ENCODE measurements at places on chromosomes 5 and 9. TPM values are rescaled to one million over a fixed set of nuclear protein-coding genes. Genes with fewer than 3 reads are reported as not detected.

SEMA4D gene
- 1.9 TPM for total RNA-seq

CDKN2A gene
- 12.8 TPM for total RNA-seq

CARD9 gene
- 0.24 TPM for total RNA-seq

EQTN gene
- 0.27 TPM for total RNA-seq

SLC46A2 gene
- total RNA-seq = not detected

ADGRD2 gene
- total RNA-seq = 0.07 TPM

TMOD1 gene
- total RNA-seq = not detected

SGCD gene
- total RNA-seq = not detected

DNA sequence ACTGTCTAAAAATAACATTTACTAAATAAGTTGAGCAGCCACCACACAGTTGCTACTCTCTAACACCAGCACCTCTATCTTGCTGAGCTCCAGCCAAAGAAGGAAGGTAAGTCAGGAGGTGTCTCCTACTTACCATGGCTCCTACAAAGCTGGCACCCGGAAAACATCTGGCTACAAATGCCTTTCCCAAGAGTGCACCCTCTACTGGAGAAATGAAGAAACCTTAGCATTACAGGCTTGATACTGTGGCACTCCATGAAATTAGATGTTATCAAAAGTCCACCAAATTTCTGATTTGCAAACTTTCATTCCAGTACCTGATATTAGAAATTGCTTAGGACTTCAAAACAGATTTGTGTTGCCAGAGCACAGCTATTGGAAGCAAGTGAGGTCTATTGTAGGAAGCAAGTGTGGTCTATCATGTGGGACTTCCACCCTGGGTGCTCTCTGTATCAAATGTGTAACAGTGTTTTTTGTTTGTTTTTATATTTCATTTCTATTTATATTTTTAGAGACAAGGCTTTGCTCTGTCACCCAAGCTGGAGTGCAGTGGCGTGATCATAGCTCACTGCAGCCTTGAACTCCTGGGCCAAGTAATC, 25.7 kb upstream of the RFK start:
- DNase-seq = no peak

DNA sequence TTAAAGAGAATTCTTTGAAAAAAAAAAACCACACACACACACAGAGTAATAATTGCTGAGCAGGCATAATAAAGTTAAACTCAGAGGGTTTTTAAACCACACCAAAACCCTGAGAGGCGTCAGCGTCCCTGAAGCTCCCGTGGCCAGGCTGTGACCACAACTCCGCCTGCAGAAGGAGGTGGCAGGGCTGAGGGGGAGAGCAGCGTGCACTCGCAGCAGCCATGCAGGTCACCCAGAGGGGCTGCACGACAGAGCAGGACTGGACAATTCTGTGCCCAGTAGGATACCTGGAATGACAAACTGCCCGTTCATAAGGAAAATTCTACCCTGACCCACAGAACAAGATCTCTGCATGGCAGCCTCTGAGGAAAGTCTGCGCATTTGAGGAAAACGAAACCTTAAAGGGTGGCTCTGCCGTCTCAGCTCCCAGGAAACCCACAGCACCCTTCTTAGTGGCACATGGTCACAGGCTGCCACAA, 44.0 kb downstream of the ROR2 start:
- DNase-seq = no peak

- no peak for DNase-seq
These were observed 184.6 kb downstream of the AUH start for GRCh38 chr9:91177081-91177480.

GRCh38 chr5:37088009-37088408, 161.2 kb downstream of the CPLANE1 start:
- DNase-seq = no peak

DNA sequence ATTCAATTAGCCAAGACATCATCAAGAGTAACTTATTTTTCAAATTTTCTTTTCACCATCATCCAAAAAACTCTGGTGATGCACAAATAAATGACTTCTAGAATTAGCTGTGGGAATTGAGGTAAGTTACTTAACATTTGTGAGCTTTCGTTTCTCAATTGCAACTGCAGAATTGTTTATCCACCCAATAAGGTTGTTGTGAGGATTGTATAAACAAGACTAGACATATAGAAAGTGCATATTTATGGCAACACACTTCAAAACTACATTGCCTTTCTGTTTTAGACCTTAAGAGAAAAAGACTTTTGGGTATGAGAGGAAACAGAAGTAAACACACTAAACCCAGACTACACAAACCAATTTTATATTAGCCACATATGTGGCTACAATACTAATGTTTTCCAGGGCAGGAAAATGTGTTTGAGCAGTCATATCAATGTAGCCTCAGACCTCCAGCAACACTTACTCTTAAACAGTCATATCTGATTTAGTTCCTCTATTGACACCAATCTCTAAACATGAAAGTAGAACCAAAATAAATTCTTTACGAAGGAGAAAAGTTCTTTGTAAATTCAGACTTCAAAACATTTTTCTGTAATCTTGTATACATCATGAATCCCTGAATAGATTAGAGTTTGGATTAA, 488.0 kb upstream of the CYLC2 start:
- DNase-seq = no peak

DNA sequence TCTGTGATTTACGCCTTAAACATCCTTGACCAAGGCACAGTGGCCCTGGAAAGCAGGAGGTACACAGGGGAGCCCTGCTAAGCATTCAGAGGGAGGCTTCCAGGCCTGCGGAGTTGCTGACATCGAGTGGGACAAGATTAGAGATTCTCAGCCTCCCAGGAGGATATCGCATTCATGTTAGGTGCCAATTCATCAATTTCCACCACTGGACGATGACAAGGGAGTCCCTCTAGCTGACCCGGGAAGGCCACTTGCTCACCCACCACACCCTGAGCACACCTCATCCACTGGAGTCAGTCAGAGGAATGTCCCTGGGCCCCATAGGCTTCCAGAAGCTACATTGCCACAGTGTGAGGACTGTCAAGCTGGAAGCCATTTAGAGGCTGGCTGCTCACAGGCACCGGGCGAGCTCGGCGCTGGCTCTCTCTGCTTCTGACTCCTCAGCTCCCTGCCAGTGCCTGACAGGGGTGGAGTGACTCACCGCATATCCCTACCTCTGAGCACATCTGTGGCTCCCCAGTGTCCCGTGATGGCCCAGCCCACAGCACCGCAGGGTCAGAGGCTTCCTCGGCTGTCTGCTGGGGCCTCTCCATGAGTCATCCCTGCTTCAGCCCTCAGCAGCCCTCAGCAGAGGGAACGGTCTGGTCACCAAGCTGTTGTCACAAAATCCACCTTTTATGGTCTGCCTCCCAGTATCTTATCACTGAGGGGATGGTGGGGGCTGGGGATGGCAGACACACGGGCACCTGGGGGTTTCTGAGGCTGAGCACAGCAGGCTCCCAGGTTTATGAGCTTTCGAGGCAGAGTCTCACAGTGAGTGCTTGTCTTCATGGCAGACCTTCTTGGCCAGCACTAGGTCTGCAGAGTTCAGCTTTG, 117.5 kb downstream of the ZNF608 start:
- peak; percentile 78 for DNase-seq

GRCh38 chr5:8456846-8457186, 587.9 kb downstream of the MTRR start:
- DNase-seq = no peak
